ENCODE measurements at places on chromosomes 4 and X.
A peak's percentile ranks its signal among the peaks of the same experiment; 100 is the strongest.

GRCh38 chr4:94567811-94568210 is 116.1 kb downstream of the PDLIM5 start:
- no peak for DNase-seq

GRCh38 chrX:47475476-47475875 is 7.5 kb downstream of the ZNF41 start:
- no peak for DNase-seq

GRCh38 chr4:101794806-101795205 is 4.3 kb downstream of the BANK1 start:
- no peak for DNase-seq

GRCh38 chrX:30935985-30936384 is 46.9 kb upstream of the TAB3 start:
- no peak for DNase-seq

- DNase-seq = no peak
Measured at GRCh38 chrX:144798972-144799371, 448.3 kb upstream of the SPANXN1 start.

DNA sequence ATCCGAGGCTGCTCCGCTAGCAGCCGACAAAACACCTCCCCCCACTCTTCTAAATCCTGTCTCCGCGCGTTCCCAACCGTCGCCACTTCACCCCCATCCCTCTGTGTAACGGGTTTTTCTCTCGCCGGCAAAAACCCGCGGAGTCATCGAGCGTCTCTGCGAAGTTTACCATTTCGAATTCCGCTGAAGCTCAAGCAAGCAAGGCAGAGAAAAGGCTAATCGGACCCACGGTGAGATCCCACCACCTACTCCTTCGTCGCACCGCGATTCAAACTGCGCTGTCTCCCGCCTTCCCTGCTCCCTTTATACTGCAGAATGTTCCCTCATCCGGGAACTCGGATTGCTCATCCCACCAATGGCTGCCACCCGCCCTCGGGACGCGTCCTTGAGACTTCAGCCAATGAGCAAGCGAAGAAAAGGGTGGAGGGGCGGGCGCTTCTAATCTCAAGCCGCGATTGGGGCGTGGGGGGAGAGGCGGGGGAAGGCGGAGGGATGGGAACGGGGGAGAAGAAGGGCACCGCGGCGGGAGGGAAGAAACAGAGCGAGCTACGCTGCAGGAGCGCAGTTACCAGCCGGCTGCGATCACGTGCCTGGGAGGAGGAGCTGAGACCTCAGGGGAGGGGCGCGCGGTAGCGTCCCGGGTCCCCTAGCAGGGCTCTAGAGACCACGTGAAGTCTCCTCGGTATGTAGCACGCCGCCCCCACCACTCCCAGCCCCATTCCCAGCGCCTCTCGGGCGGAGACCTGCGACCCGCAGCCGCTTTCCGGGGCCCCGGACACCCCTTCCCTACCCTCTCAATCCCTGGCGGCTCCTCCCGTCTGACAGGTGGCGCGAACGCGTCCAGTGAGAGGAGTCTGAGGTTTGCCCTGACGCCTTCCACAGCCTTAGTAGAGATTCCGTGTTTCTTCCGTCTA is at the start of gene H2AZ1:
Gene H2AZ1, minus strand, starts transcription at position 277 of the 914 bp plus-strand sequence. Its CDS starts 105 bp downstream, at position 172.
- DNase-seq = peak; percentile 97

DNA sequence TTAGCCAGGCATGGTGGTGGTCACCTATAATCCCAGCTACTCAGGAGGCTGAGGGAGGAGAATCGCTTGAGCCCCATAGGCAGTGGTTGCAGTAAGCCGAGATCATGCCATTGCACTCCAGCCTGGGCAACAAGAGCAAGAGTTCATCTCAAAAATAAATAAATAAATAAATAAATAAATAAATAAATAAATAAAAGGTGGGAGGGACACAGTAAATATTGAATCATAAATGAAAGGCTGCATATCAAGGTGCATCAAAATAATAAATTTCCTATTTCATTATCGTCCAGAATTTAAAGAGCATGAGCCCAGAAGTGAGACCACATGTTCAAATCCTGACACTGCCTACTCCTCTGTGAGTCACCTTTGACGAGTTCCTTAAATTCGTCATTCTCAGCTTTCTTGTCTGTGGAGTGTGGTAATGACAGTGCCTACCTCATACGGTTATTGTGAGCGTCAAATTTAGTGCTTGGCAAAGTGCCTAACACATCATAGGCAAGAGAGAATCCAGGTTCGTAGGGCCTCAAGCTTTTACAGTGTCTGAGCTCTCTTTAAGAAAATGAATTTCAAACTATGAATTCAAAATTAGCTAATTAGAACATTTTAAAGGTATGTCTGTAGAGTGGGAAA is 49.9 kb downstream of the IL15 start:
- DNase-seq = no peak

GRCh38 chrX:96004386-96004785 is 680.3 kb upstream of the DIAPH2 start:
- no peak for DNase-seq

DNA sequence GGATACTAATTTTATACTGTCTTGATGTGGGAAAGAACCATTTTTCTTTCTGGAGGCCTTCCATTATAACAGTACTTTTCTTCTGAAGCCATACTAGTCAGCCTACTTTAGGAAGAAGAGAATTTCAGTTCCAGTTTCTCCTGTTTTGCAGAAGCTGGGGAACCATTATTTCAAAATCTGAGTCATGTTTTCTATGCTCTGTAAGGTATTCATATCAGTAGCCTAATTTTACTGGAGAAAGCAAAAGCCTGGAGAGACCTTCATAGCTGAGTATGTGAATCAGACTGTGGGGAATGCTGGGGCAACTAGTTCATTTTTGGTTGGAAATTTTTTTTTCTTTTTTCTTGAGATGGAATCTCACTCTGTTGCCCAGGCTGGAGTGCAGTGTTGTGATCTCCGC is 22.4 kb downstream of the AFF1 start:
- no peak for DNase-seq

DNA sequence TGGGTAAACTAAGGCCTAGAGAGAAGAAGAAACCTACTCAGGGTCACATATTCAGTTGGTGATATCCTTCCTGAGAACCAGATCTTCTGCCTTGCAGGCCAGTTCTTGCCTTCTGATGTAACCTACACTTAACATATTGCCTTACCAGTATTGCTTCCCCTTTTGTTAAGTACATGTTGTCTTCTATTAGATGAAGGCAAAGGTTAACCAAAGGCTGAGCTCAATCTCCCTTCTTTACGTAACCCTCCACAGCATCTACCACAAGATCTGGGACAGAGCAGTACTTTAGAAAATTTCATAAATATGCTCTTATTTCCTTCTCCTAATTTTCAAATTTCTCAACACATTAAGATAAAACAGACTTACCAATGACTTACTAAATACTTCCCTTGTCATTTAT is 474.4 kb downstream of the SH2D1A start:
- no peak for DNase-seq
